ENCODE measurements at places on chromosomes 3 and 15. TPM values are rescaled to one million over a fixed set of nuclear protein-coding genes. Genes with fewer than 3 reads are reported as not detected.

Gene GOLGA8N
- 13.8 TPM for total RNA-seq

Gene GJD2
- not detected for total RNA-seq

Gene CYP11A1
- not detected for total RNA-seq

Gene CDCP1
- total RNA-seq, result 1.9 TPM

DNA sequence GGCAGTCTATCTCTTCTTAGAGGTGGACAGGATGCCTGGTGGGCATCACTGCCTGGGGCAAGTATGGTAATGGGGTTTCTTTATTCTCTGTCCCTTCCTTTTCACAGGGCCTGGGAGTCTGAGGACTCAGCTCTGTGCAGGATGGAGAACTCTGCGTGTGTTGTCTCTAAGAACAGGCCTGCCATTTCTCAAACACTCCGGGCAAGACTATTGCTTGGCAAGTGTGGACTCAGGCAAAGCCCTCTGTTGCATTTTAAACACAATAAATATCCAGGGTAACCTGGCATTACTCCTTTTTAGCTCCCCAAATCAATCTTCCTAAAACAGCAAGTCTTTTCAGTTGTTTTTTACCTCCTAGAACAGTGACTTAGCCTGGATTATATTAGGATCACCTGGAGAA lies 185.1 kb upstream of the ROPN1 start:
- H3K27me3 ChIP-seq, result peaks cover 5% of the 10 kb centered on the region
- H3K27ac ChIP-seq, result no peak overlapping the region

GRCh38 chr15:58952751-58953150 lies 19.3 kb upstream of the SLTM start:
- H3K27ac ChIP-seq, result no peak overlapping the region
- DNase-seq, result no peak
- H3K4me3 ChIP-seq, result no peak overlapping the region
- H3K4me1 ChIP-seq, result peaks cover 17% of the 10 kb centered on the region

- peak overlapping the region; percentile 87 for H3K4me3 ChIP-seq
- peaks cover 48% of the 10 kb centered on the region for H3K4me1 ChIP-seq
- H3K36me3 ChIP-seq, result peaks cover 36% of the 10 kb centered on the region
- H3K27me3 ChIP-seq, result no peaks in the 10 kb centered on the region
- no peak for DNase-seq
- H3K27ac ChIP-seq, result peak overlapping the region; percentile 95
These were observed 515 bp upstream of the MTHFS start for GRCh38 chr15:79897380-79897678.

DNA sequence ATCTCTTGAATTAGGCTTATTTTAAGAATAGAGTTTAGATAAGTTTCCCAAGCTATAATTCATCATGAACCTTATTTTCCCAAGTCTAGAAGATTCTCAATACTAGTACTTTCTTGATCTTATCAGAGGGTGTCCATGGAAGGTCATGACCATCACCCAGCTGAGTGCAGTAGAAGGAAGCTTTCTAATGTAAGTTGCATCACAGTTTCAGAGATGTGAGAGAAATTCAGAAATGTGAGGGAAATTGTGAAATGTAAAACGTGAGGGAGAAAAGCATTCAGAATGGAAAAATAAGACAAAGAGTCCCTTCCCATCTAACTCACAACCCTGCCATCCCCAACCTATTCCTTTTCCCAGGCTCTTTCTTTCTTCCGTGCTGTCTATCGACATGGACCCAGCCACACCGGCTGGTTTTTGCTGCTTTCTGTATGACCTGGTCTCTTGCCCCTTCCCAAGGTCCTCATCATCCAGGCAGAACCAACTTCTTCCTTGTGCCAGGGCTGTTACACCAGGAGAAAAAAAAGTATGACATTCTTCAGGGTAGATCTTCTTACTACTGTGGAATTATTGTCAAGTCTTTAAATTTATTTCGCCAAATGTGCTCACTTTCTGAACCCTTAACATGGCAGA lies 6.7 kb downstream of the CAPN3 start:
- H3K36me3 ChIP-seq, result no peaks in the 10 kb centered on the region
- H3K4me1 ChIP-seq, result no peaks in the 10 kb centered on the region
- H3K27me3 ChIP-seq, result no peaks in the 10 kb centered on the region

GRCh38 chr3:129738172-129738571 lies 131.7 kb upstream of the PLXND1 start:
- no peak overlapping the region for H3K27ac ChIP-seq
- no peaks in the 10 kb centered on the region for H3K4me1 ChIP-seq
- H3K36me3 ChIP-seq, result no peaks in the 10 kb centered on the region
- H3K27me3 ChIP-seq, result no peaks in the 10 kb centered on the region
- no peak overlapping the region for H3K4me3 ChIP-seq

DNA sequence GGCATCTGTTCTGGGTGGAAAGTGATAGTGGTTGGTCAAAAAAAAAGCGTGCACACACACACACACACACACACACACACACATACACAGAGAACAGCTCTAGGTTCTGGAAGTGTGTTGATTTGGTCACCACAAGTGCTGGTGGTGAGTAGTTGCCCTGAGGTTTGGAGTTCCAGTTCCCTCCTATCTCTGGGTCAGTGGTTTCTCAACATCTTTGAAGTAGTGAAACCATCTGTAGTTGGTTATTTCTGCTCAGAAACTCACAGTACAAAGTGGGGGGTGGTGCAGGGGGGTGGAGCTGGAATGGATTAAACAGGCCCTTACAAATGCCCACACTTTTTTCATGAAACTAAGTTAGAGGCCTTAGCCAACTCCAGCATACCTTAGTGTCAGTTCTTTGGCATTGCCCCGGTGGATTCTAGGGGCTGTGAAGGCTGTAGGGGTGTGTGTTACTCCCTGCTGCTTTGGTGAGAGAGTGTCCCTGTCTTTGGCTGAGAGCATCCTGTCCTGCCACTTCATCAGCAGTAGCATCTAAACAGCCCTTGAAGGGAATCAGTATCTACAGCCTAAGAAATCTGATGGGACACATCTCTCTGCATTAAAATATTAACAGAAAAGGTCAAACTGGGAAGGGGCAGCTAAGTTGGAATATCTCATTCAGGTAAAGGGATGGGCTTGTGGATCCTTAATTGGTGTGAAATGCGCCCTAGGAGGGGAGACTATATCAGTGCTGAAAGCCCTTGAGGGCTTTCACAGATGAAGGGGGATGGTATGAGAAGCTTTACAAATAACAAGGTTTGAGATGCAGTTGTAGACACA lies 20.6 kb downstream of the SMAD3 start:
- peaks cover 99% of the 10 kb centered on the region for H3K4me1 ChIP-seq
- H3K4me3 ChIP-seq, result peak overlapping the region; percentile 37
- H3K36me3 ChIP-seq, result peaks cover 85% of the 10 kb centered on the region
- DNase-seq, result peak; percentile 57

DNA sequence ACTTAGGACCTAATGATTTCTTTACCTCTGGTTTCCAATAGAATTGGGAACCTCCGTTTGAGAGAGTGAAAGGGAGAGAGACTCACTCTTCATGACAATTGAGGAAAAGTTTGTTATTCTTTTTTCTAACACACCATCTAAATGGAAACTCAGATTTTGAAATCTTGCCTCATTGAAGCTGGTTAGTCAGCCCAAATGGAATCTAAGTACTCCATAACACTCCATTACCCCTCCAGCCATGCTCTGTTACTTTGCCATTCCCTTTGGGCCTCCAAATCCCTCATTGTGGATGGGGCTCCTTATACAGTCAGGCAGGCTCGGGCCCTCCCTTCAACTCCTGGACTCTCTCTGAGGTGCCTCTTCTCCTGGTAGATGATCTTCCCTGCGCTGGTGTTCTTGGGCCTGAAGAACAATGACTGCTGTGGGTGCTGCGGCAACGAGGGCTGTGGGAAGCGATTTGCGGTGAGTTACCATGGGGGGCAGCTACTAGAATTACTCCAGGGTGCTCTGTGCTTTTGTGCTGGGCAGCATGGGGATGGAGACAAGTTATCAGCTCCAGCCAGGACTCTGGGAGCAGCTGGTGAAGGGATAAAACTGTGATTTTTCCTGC lies 1.1 kb downstream of the TM4SF4 start:
- no peak overlapping the region for H3K27ac ChIP-seq
- peaks cover 20% of the 10 kb centered on the region for H3K27me3 ChIP-seq
- DNase-seq, result no peak
- no peaks in the 10 kb centered on the region for H3K36me3 ChIP-seq
- H3K4me1 ChIP-seq, result no peaks in the 10 kb centered on the region

- H3K36me3 ChIP-seq, result no peaks in the 10 kb centered on the region
- no peak overlapping the region for H3K4me3 ChIP-seq
- DNase-seq, result no peak
- no peaks in the 10 kb centered on the region for H3K4me1 ChIP-seq
- H3K27ac ChIP-seq, result no peak overlapping the region
These were observed 99.8 kb downstream of the NSUN3 start for GRCh38 chr3:94162700-94163099.

DNA sequence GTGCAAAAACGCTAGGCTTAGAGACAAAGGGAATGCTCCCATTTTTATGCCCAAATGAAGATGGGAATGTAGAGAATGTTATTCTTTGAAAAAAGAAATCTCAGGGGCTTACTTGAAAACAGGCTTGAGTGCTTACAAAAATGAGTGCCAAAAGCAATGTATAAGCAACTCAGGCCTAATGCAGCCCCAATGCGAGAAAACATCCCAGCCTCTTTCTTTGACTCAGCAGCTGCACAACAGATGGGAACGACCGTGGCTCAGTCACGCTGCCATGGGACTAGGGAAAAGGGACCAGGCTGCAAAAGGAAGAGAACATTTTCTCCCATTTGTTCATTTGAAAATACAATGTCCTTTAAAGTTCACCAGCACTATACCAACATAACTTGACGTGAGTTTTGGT lies 246.4 kb upstream of the LRIG1 start:
- peaks cover 5% of the 10 kb centered on the region for H3K27me3 ChIP-seq
- H3K4me3 ChIP-seq, result no peak overlapping the region
- no peaks in the 10 kb centered on the region for H3K4me1 ChIP-seq
- no peak overlapping the region for H3K27ac ChIP-seq

DNA sequence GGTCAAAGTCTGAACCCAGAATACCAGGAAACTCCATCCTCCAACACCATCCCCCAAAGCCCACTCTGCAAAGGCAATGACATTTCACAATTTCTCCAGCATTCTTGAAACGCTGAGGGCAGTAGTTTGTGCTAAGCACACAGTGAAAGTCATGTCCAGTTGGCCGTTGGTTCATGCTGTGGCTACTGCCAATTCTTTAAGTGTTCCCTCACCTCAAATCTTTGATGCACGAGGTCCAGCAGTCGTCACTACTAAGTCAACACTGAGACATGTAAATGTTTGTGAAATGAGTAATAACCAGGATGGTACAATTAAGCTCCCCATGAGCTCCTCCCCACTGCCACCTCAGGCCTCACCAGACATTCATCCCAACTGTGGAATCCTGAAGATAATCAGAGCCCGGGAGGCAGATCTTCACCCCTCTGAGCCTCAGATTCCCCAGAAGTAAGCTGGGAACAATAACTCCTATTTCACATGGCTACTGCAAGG lies 7.0 kb downstream of the SUCLG2 start:
- H3K27me3 ChIP-seq, result no peaks in the 10 kb centered on the region
- no peak overlapping the region for H3K27ac ChIP-seq
- H3K4me3 ChIP-seq, result no peak overlapping the region

Measured in activated CD4-positive, alpha-beta memory T cell treated with anti-CD3 and anti-CD28 coated beads, Interleukin-2, amount 10 ng/mL, durations not matched to agents 7 days and 5 days (primary cell).